T-cell (primary cell): ENCODE measurements at places on chromosomes 3 and 15. TPM values are rescaled to one million over a fixed set of nuclear protein-coding genes. Genes with fewer than 3 reads are reported as not detected.

GRCh38 chr3:133661454-133662277 lies at the start of gene TOPBP1:
TOPBP1 (minus strand) TSS chr3:133661941; CDS start chr3:133661127, 814 bp downstream.
- peak; percentile 83 for DNase-seq
- H3K4me1 ChIP-seq: peaks cover 31% of the 10 kb centered on the region
- H3K27me3 ChIP-seq: no peaks in the 10 kb centered on the region
- peak within 1 kb of the TSS; percentile 95 for H3K4me3 ChIP-seq

DNA sequence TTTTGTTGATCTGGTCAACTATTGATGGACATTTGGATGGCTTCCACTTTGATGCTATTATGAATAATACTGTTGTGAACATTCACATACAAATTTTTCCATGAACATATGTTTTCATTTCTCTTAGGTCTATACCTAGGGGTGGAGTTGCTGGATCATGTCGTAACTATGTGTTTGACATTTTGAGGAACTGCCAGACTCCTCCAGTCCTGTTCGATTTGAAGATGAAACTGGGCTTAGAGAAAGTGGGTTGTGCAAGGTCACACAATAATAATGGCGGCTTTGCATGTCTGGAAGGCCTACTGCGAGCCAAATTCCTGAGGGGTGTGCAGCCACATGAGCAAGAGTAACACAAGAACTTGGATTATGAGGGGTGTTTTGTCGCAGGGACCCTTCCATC lies 2.6 kb downstream of the TSEN2 start:
- H3K4me1 ChIP-seq: peaks cover 23% of the 10 kb centered on the region
- H3K27ac ChIP-seq: no peak overlapping the region
- H3K36me3 ChIP-seq: peaks cover 18% of the 10 kb centered on the region
- H3K4me3 ChIP-seq: no peak overlapping the region

ZIC1 gene
- total RNA-seq: not detected

DNA sequence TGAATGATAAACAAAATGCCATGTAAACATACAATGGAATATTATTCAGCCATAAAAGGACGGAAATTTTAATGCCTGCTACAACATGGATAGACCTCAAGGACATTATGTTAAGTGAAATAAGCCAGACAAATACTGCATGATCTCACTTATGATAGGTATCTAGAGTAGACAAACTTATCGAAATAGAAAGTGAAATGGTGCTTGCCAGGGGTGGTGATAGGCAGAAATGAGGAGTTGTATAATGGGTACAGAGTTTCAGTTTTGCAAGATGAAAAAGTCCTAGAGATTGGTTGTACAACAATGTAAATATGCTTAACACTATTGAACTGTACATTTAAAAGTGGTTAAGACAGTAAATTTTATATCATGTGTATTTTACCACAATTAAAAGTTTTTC lies 287.8 kb downstream of the ERC2 start:
- no peak for DNase-seq
- H3K4me1 ChIP-seq: no peaks in the 10 kb centered on the region
- no peaks in the 10 kb centered on the region for H3K27me3 ChIP-seq
- no peak overlapping the region for H3K27ac ChIP-seq

FMN1 gene
- 0.20 TPM for total RNA-seq

GRCh38 chr3:58355179-58355578 lies 22.5 kb downstream of the PXK start:
- H3K27me3 ChIP-seq: no peaks in the 10 kb centered on the region
- H3K36me3 ChIP-seq: no peaks in the 10 kb centered on the region
- peaks cover 19% of the 10 kb centered on the region for H3K4me1 ChIP-seq
- no peak overlapping the region for H3K27ac ChIP-seq
- no peak for DNase-seq

- H3K4me1 ChIP-seq: no peaks in the 10 kb centered on the region
- no peak for DNase-seq
- no peak overlapping the region for H3K4me3 ChIP-seq
These were observed 119.5 kb upstream of the MDFIC2 start for GRCh38 chr3:70431911-70432310.

GOLGA6B gene
- not detected for total RNA-seq

GRCh38 chr3:127675651-127676391 lies 3.1 kb downstream of the ABTB1 start:
- no peak overlapping the region for H3K27ac ChIP-seq
- DNase-seq: no peak
- peaks cover 40% of the 10 kb centered on the region for H3K4me1 ChIP-seq
- no peaks in the 10 kb centered on the region for H3K27me3 ChIP-seq
- H3K36me3 ChIP-seq: peaks cover 33% of the 10 kb centered on the region

PTPN9 gene
- total RNA-seq: 14.0 TPM

GRCh38 chr15:101492766-101493692 lies 3.5 kb upstream of the PCSK6 start:
- H3K4me3 ChIP-seq: no peak overlapping the region
- no peaks in the 10 kb centered on the region for H3K36me3 ChIP-seq
- peaks cover 10% of the 10 kb centered on the region for H3K27me3 ChIP-seq
- H3K4me1 ChIP-seq: no peaks in the 10 kb centered on the region
- no peak overlapping the region for H3K27ac ChIP-seq
- DNase-seq: no peak

GRCh38 chr3:152385761-152386160 lies 117.0 kb downstream of the MBNL1 start:
- no peak for DNase-seq
- peaks cover 5% of the 10 kb centered on the region for H3K36me3 ChIP-seq
- no peak overlapping the region for H3K4me3 ChIP-seq

SEMA3F gene
- 0.37 TPM for total RNA-seq

- no peak overlapping the region for H3K27ac ChIP-seq
- peaks cover 23% of the 10 kb centered on the region for H3K27me3 ChIP-seq
- no peak overlapping the region for H3K4me3 ChIP-seq
- no peaks in the 10 kb centered on the region for H3K36me3 ChIP-seq
- H3K4me1 ChIP-seq: no peaks in the 10 kb centered on the region
- no peak for DNase-seq
These were observed 64.6 kb downstream of the ARNT2 start for GRCh38 chr15:80468796-80469195.

DNA sequence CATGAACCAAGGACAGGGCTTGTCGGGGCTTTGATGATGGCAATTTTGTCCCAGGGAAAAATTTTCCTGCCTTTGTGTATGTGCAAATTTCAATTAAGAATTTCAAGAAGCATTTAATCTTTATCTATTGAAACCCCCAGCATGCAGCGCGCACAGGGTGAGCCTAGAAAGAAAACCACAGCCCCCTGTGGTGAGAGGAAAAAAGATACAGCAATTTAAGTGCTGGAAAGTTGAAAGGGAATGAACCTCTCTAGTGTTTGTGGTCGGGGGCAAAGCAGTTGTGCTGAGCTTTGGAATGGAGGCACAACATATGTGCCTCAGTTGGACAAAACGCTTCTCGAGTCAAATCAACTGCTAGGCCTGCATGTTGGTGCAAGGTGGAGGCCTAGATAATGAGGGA lies 111.8 kb upstream of the C15orf61 start:
- H3K4me3 ChIP-seq: no peak overlapping the region
- no peaks in the 10 kb centered on the region for H3K27me3 ChIP-seq
- no peak for DNase-seq
- no peaks in the 10 kb centered on the region for H3K36me3 ChIP-seq
- no peak overlapping the region for H3K27ac ChIP-seq

- no peak for DNase-seq
- H3K4me3 ChIP-seq: no peak overlapping the region
- H3K4me1 ChIP-seq: no peaks in the 10 kb centered on the region
- H3K27ac ChIP-seq: no peak overlapping the region
- peaks cover 9% of the 10 kb centered on the region for H3K27me3 ChIP-seq
These were observed 230.2 kb downstream of the ZNF621 start for GRCh38 chr3:40754994-40755393.

ADAMTSL3 gene
- total RNA-seq: 0.09 TPM

NR2F2 gene
- total RNA-seq: 0.32 TPM
